Stimulated activated CD8-positive, alpha-beta memory T cell treated with anti-CD3 and anti-CD28 coated beads, Interleukin-4, amount 100 ng/mL, for 24 hours (primary cell): ENCODE measurements at places on chromosomes 2 and 18.

GRCh38 chr2:203934711-203935438, 1.7 kb upstream of the ICOS start:
- DNase-seq = no peak

GRCh38 chr2:149167001-149167780, 128.7 kb downstream of the LYPD6B start:
- peak; percentile 23 for DNase-seq

DNA sequence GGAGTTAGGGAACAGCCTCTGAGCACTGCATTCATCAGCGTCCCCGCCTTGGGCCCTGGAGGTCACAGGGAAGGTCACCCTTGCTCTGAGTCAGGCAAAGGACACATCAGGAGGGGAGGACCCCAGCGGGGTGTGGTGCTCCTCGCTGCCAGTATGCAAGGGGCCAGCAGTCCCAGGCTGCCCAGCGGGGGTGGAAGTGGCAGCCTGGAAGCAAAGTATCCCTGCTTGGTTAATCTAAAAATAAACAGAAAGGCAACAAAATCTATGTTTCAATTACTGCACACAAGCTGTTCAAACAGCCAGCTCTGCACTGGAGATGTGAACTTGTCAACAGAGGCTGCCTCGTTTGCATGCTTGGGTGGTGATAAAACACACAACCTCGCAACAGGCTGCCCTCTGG, 164.1 kb downstream of the KLHL29 start:
- no peak for DNase-seq

- DNase-seq = no peak
These were observed 13.9 kb upstream of the NFATC1 start for GRCh38 chr18:79381811-79382311.

DNA sequence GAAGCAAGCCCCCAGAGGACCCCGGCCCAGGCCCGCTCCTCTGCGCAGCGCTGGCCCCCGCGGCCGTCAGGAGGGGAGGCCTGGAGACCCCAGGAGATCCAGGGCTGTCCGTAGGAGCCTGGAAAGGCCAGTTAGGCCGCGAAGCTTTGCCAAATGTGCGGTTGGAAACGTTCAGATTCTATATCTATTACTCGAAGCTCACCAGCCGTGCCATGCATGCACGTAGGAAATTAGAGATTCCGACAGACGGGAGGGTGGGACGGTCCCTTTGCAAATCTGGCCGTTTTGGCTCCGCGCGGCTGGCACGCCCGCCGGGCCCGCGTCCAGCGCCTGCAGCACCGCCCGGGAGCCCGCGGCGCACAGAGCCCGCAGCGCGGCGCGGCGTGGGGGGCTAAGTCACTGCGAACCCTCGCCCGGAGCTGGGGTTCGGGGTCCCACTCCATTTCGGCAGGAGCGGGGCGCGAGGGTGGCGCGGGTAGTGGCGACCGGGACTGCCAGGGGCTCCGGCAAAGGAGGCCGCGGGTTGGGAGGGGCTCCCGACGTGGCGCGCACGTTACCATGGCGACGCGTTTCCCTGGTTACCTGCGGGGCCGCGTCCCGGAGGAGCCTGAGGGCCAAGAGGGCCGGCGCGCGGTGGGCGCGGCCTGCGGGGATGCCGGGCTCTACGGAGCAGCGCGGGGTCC, 488.6 kb upstream of the SMIM21 start:
- DNase-seq = no peak

- no peak for DNase-seq
These were observed 82.1 kb upstream of the POMC start for GRCh38 chr2:25250331-25251070.

- DNase-seq = no peak
These were observed 38.6 kb downstream of the TRIB2 start for GRCh38 chr2:12755384-12755783.

GRCh38 chr18:48095726-48096125, 165.3 kb upstream of the SMAD2 start:
- no peak for DNase-seq

DNA sequence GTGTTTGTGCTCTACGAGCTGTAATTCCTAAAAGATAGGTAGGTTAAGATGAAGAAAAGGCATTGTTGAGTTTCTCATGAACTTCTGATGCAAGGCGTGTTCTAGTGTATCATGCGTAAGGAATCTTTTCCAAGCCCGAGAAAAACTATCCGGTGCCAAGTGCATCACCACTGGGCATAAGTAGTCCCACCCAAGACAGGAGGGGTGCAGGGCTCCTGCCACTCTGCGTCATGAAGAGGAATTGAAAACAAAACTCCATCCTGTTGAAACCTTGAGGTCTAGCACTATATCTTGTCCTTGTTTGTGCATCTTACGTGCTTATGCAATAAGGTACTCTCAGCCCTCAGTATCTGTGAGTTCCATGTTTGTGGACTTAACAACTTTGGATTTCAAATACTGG, 45.7 kb downstream of the RAB31 start:
- no peak for DNase-seq

DNA sequence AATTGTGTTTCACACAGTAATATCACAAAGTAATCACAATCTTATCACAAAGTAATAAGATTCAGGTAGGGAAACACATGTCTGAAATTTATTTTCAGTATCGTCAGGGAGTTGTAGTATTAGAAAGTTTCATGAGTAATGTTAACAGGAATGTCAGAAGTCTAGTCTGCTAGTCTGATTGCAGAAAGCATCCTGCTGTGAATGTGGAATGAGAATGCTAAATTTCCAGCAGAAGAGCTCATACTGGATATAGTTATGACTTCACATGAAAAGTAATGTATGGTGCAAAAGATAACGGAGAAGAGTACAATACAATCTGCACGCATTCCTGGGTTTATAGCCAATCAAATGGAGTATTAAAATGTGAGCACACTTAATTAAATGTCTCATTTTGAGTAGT, 494.7 kb upstream of the SETBP1 start:
- DNase-seq = no peak

GRCh38 chr18:79393635-79394533, 1.8 kb upstream of the NFATC1 start:
- DNase-seq = no peak

DNA sequence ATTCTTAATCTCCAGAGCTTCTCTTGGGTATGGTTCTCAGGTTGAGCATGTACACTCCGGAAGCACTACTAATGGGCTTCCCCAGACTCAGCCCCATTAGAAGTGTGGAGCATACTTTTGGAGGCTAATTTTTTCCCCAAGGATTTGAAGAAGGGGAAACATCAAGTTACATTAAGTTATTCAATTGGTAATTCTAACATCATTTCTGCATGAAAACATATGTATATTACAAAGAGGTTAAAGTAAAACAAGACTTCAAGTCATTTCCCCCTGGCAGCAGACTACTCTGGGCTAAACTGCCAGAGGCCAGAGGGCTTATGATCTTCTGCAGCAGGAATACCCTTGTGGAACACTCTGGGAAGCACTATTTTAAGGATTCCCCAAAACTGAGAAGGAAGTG, 227.7 kb upstream of the STK17B start:
- no peak for DNase-seq

DNA sequence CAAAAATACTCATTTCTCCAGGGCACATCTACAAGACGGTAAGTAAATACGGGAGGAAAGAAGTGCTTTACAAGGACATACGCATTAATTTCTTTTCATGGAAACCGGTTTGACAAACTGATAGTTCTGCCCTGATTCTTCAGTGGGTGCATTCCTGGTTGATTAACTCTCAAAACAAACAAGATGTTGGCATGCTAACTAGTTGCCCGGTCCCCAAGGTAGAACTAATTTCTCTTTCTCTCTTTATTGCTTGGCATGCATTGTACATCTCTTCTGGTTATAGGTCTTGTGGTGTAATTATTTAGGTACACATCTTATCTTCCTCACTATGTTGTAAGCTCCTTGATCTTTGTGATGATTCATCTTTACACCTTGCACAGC, 46.9 kb upstream of the SPATS2L start:
- no peak for DNase-seq

DNA sequence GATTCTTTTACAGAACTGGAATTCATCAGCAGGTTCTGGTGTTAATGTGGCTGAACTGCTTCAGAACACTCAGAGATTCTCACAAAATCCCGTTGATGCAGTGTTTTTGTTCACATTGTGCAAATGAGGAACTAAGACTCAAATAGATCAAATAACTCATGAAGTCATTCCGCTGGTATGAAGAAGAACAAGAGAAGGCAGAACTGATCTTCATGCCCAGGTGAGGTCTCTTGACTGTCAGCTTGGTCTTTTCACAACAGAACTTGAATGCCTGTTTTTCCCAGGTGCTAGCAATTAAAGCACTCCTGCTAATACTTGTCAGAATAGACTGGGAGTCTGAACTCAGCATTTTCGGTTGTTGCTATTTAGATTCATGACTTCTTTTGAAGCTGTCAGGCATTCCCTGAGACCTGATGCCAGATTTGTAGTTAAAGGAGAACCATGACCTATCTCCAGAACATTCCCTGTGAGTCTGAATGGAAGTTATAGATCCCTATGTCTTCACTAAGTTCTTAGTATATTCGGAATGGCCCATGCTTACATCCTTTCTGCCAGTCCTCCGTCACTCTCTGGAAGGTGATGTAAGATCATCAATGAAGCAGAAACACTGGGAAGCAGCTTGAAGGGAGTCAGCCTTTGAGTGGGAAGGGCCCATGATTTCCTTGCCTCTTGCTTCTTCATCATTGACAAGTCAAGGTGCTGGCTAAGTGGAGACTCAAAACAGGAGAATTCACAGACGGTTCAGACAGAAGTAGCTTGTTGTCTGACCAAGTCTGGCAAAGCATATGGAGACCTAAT, 155.7 kb downstream of the MTCL1 start:
- DNase-seq = no peak

DNA sequence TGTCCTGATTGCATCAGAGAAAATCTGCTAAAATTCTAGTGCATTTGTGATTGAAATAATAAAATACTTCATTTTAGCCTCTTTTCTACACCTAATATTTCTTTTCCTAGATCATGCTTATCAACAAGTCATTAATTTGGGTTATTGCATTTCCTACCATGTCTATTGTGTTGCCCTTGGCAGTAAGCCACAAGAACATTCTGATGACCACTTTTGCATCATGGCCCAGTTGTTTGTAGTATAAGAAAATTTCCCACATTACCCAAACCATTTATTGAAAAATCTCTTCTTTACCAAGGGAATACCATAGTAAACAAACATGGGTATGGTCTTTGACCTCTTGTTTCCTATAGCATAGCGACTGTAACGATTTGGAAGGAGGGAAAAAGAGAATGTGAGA, 76.3 kb downstream of the R3HDM1 start:
- no peak for DNase-seq

- peak; percentile 87 for DNase-seq
These were observed at the start of gene LNPK for GRCh38 chr2:176001916-176002687. Gene LNPK (minus strand): TSS chr2:176002267. CDS start chr2:175995584, 6,683 bp downstream.

GRCh38 chr2:28268386-28268785, 124.3 kb upstream of the FOSL2 start:
- DNase-seq = no peak

- no peak for DNase-seq
These were observed 76.1 kb upstream of the CAVIN2 start for GRCh38 chr2:191922736-191923651.

DNA sequence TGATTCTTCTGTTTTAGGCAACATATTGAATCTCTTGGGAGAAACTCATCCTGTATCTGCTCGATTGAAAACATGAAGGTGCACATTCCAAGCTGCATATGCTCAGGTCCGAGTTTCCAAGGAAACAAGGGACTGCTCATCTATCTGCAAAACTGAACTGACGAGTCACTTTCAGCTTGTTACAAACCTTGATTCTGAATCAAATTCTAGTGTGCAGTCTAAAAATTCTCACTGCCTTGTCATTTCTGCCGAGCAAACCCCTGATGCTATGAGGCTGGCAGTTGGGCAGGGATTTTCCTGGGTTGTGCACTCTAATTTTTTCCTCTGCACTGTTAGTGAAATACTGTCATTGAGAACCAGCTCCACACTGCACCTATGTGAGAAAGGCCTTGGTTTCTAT, 101.3 kb upstream of the ETAA1 start:
- DNase-seq = no peak

DNA sequence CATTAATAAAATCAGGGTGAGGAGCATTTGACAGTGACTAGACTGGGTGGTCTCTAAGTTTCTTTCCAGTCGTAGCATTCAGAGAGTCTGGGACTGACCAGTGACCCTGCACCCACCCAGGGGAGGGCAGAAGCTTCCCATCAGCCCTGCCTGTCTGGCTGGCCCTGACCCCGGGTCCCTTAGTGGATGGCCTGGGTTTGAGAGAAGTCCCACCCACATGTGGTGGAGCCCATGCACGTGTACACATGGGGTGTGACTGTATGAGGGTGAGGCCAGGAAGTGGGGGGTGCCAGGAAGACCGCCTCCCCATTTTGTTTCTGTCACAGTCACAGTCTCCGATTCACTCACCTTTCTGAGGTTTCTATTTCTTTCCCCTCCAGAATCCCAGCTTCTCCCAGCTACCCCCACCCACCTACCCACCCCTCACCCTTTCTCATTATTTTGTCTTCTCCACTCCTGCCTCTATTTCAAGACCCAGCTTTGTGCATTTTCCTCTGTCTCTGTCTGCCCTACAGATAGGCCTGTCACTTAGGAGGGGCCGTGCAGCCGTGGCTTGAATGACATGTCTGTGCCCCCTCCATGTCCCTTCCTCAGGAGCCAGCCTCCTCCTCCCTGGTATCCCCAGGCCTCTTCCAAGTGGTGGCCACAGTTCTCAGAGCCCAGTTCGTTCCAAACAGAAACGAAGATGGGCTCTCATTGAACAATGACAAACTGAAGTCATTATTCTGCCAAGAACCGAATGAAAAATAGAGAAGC, 13.6 kb downstream of the CIB4 start:
- DNase-seq = no peak

GRCh38 chr2:204279819-204280218, 265.5 kb upstream of the PARD3B start:
- no peak for DNase-seq

DNA sequence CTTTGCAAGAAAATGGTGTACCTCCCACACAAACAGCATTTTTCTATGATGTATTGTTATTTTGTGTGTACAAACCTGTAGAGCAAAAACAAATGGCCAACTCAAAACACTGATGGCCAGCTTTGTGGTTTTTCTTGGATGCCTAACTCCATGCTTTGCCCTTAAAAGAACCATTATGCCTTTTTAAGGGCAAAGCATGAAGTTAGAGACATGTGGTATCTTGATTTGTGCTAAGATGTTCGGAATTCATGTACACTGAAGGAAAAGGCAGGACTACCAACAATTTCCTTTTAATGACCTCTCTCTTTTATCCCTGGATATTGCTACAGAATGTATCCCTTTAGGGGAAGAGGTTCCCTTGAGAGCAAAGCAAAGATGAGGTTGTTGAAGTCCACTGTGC, 273.6 kb downstream of the SCG2 start:
- no peak for DNase-seq

- DNase-seq = no peak
These were observed 69.7 kb downstream of the FEZ2 start for GRCh38 chr2:36528274-36528673.
